ENCODE measurements at places on chromosomes 5 and 9. TPM values are rescaled to one million over a fixed set of nuclear protein-coding genes. Genes with fewer than 3 reads are reported as not detected.

The IL7R gene
- 0.45 TPM for polyA plus RNA-seq

DNA sequence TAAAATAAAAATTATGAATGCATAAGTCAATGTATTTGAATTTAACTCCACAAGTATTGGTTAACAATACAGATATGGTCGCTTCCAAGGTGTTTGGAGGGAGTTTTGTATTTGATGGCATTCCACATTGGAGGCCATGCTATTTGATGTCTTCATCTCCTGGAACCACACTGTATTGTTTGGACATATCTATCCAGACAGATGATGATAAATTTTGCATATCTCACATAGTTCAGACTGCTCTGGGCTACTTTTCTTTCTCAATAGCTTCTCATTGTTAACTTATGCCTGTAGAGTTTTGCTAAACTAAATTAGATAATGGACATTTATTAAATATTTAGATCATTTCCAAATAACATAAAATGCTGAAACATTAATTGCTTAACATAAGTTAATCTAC lies 58.0 kb downstream of the CDKN2A start:
- no peak for DNase-seq

The EPB41L4A gene
- polyA plus RNA-seq = 30.8 TPM

The PDE6A gene
- 0.25 TPM for polyA plus RNA-seq

The RFX3 gene
- polyA plus RNA-seq = 22.8 TPM

- DNase-seq = no peak
Observed at GRCh38 chr9:137064027-137064879, 6.1 kb downstream of the SAPCD2 start.

All from left kidney (tissue), 8 donors.